ENCODE measurements at places on chromosomes 16 and 17. TPM values are rescaled to one million over a fixed set of nuclear protein-coding genes. Genes with fewer than 3 reads are reported as not detected.

DNA sequence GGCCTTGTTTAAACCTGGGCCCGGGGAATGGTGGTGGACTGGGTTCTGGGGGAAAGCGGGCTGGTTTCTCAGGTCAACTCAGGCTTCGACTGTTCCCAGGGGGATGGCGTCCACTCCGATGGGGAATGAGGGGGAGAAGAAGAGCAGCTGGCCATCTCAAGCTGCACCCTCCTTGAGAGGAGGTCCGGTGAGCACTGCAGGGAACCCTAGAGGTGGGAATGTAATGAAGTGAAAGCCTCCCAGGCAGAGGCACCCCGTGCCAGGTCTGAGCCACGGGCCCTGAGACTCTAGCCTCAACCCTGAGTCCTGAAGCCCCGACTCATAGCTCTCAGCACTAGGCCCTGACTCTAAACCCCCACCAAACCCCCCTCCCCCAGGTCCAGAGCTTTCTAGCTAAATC lies 1.2 kb upstream of the CDIPT start:
- DNase-seq = no peak

GRCh38 chr16:77898671-77899211 lies 110.4 kb downstream of the VAT1L start:
- DNase-seq = peak; percentile 47

DNA sequence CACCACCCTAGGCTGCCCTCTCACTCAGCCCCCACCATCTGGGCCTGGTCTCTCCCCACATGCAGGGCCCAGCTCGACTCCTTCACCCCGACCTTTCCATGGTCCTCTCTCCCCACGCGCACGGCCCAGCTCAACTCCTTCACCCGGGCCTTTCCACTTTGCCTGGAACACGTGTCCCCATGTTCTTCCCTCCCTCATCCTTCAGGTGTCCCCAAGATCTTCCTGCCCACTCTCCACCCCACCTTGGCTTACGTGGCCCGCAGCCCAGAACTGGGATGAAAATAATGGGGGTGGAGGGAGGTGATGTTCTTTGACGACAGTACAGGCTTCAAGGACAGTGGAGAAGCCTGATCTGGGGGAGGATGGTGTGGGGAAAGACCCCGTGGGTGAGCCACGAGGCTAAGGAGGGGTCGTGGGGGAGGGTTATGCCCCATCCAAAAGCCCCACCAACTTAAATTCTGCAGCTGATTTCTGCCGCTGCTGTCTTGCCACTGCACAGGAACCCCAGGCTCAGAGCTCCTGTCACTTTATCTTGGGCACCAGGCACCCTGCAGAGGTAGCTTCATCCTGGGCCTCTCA lies 9.9 kb upstream of the MEAK7 start:
- no peak for DNase-seq

DNA sequence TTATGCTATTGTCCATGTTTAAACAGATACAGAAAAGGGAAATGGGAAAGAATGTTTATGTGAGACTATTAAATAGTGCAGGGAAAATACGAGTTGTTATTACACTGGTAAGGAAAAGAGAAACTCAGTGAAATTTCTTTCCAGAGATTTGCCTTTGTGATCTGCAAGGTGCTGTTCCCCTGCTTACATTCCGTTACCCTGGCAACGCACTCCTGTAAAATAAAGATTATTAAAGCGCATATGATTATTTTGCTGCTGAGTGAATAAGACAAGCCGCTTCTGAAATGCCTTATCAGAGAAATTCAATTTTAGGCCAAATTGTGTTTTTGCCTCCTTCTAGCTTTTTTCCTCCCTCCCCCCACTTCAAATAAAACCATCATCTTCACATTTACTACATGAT lies 328.6 kb upstream of the PMFBP1 start:
- DNase-seq = no peak

DNA sequence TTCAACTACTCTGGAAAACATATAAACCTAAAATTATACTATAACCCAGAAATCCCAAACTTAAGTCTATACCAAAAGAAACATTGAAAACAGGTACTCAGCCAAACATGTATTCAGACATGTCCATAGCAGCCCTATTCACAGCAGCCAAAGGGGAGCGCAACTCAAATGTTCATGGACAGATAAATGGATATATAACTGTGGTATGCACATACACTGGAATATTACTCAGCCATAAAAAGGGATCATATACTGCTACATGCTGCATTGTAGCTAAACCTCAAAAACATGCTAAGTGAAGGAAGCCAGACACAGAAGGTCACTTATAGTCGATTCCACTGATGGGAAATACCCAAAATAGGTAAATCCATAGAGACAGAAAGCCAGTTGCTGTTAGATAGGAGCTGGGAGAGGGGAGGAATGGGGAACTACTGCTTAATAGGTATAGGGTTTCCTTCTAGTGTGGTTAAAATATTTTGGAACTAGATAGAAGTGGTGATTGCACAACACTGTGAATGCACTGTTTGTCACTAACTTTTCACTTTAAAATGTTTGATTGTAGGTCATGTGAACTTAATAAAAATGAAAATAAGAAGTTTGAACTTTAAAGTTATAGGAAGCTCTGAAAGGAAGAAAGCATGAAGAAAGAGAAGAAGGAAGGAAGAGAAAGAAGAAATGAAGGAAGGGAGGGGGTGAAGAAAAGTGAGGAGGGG lies 812.3 kb downstream of the CDH11 start:
- no peak for DNase-seq

GRCh38 chr16:85057948-85058347 lies 30.4 kb downstream of the KIAA0513 start:
- DNase-seq = peak; percentile 29

- no peak for DNase-seq
These were observed 3.1 kb downstream of the ZDHHC7 start for GRCh38 chr16:85008271-85008670.

- DNase-seq = no peak
These were observed 87.8 kb downstream of the MARCHF10 start for GRCh38 chr17:62720126-62720850.

GRCh38 chr16:23433261-23433920 lies 19.6 kb downstream of the COG7 start:
- DNase-seq = no peak

GRCh38 chr17:77501101-77501566 lies 360.4 kb downstream of the SEC14L1 start:
- no peak for DNase-seq

GRCh38 chr17:8611137-8611536 lies 19.4 kb downstream of the MYH10 start:
- DNase-seq = no peak

GRCh38 chr17:2695243-2695960 lies 16.2 kb downstream of the CLUH start:
- no peak for DNase-seq

GRCh38 chr16:70526403-70526802 lies 2.8 kb downstream of the SF3B3 start:
- no peak for DNase-seq

GRCh38 chr17:41429667-41430066 lies 5.3 kb upstream of the KRT37 start:
- no peak for DNase-seq

GRCh38 chr17:64281962-64282752 lies 19.1 kb upstream of the TEX2 start:
- DNase-seq = peak; percentile 86

- DNase-seq = peak; percentile 42
These were observed 26.3 kb upstream of the METRNL start for GRCh38 chr17:83053021-83053681.

DNA sequence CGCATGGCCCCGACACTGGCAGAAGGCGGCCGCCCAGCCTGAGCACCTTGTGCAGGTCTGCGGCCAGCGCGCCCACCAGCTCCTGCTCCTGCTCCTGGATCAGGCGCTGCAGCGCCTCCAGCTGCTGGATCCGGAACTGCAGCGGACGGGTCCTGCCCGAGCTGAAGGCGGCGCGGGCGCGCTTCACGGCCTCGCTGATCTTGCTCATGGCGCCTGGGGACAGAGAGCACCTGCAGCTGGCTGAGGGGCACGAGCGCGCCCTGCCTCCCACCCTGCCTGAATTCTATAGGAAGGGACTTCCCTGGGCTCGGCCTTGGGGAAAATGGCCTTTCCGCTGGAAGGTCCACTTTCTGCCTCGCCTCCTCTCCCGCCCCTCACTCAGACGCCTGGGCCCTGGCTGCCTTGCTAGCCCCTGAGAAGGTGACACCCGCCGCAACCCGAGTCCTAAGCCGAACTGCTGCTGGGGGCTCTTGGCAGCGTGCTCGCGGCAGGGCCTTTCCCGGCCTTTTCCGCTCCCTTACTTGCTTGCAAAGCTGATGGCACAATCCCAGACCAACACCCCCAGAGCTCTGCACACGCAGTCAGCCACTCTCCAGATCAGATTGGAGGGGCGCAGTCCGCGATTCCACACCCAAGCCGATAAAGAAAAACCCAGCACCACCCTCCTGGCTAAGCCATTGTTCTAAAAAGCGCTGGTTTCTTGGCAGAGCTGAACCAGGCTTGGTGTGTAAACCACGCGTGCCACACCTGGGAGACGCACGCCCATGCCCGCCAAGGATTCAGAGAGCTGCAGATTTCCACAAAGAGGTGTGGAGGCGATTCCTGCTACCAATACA lies 3.0 kb downstream of the ALDH3A1 start:
- peak; percentile 93 for DNase-seq

DNA sequence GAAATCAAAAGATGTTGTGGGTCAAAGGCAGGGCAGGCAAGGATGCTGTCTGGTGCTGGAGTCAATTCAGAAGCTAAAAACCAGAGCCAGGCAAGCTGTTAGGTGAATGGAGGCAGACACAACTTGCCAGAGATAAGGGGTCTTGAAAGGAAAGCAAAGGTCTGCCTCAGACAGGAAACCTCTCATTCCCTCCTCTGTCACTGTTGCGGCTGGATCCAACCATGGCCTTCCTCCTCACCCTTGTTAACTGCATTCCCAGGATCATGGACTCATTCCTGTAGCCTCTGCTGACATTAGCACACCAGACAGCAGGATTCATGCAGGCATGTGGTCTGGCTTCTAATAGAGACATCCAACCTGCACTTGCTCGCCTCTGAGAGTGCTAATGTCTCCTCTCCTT lies 186.7 kb upstream of the HS3ST3A1 start:
- no peak for DNase-seq

GRCh38 chr17:17837380-17837821 lies 615 bp upstream of the SREBF1 start:
- DNase-seq = no peak

DNA sequence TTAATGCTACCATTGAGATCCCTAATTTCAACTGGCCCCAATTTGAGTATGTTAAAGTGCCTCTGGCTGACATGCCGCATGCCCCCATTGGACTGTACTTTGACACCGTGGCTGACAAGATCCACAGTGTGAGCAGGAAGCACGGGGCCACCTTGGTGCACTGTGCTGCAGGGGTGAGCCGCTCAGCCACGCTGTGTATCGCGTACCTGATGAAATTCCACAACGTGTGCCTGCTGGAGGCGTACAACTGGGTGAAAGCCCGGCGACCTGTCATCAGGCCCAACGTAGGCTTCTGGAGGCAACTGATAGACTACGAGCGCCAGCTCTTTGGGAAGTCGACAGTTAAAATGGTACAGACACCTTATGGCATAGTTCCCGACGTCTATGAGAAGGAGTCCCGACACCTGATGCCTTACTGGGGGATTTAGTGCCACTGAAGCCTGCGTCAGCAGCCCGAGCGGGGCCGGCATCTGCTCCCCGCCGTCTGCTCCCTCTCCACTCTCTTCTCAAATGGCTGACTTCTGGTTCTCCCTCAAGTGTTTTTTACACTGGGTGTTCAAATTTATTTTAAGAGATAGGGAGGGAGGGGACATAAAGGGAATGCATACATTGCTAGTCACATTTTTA lies 22.9 kb downstream of the DUSP14 start:
- peak; percentile 52 for DNase-seq

DNA sequence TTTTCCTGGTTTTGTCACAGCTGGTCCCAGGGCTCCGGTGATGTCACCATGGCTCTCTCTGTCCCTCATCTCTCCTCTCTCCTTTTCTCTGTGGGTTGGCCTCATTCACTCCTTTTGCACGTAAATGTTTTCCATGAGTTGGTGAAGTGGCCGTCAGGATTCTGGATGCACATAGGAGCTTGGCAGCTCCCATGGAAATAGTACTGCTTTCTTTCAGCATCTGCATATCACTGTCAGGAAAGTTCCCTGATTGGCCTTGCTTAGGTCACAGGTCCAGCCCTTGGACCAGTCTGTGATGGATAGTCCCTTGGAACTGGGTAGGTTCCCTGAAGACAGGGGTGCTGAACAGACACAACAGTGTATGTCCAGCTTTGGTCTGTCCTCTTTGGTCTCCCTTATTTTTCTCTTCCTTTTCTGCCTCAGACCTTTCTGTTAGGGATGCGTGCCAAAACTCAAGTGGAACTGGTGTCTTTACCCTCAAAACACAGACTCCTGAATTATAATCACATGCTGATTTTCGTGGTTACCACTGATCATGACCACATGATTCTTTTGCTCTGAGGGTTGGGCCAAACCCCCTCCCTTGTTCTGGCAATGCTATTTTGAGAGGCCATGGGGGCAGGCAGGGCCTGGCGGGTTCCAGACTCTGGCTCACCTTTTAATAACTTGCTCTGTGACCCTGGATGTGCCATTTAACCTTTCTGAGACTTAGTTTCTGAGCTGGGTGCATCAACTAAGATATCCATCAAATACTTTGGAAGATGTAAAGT lies 99.0 kb downstream of the MSI2 start:
- peak; percentile 24 for DNase-seq

DNA sequence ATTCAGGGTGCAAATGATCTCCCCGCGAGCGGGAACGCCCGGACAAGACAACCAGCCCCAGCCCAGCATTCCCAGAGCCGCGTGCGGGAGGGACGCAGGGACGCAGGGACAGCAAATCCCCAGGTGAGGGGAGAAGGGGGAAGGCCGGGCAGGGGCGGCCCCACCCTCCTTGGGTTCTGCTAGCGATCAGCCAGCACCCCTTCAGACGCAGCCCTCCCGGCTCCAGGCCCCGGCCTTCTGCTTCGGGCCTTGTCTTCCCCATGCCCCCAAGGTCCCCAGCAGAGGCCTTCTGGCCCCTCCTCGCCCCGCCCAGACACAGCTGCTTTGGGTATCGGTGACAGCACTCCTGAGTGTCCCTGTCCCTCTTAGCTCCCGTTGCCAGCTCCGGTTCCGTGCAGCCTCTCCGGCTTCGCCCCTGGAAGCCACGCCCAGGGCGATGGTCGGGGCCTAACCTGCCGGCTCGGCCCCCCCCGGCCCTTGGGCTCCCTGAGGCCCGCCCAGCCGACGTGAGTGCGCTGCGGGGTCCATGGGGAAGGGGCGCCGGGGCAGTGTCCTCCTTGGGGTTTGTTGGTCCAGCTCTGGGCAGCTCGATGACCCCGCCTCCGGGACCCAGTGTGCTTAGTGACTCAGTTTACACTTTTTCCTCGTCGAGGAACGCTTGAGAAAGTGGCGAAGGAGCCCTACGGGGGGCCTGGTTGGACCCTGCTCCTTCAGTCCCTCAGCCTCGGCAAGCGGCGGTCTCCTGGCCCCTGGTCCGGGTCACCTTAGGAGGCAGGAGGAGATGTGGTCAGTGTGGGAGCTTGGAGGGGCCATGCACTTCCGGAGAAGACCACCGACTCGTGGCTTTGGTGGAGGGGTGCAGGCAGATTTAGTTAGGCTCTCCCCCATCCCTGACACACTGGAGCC lies 50.5 kb upstream of the AMZ2 start:
- DNase-seq = peak; percentile 72

GRCh38 chr17:1709971-1710806 lies at the start of gene TLCD2:
TLCD2 (minus strand) TSS chr17:1710377; CDS start chr17:1710242, 135 bp downstream.
- peak; percentile 78 for DNase-seq

GRCh38 chr17:74113952-74114351 lies 89.5 kb upstream of the RPL38 start:
- no peak for DNase-seq

DHX8 gene
- 34.4 TPM for total RNA-seq

CCL22 gene
- total RNA-seq = not detected

KRTAP4-16 gene
- not detected for total RNA-seq

CPPED1 gene
- total RNA-seq = 9.3 TPM

IL34 gene
- total RNA-seq = 13.4 TPM

TP53TG3D gene
- not detected for total RNA-seq

CEMP1 gene
- total RNA-seq = 0.72 TPM

ATP6V0D1 gene
- total RNA-seq = 90.3 TPM

SHISA6 gene
- 4.4 TPM for total RNA-seq

WDR81 gene
- total RNA-seq = 19.4 TPM

ZNF778 gene
- 37.5 TPM for total RNA-seq

Measured in tongue (tissue), 3 donors.